Islet precursor cell (in vitro differentiated cells): ENCODE measurements at places on chromosomes 3 and 15.
A peak's percentile ranks its signal among the peaks of the same experiment; 100 is the strongest.

DNA sequence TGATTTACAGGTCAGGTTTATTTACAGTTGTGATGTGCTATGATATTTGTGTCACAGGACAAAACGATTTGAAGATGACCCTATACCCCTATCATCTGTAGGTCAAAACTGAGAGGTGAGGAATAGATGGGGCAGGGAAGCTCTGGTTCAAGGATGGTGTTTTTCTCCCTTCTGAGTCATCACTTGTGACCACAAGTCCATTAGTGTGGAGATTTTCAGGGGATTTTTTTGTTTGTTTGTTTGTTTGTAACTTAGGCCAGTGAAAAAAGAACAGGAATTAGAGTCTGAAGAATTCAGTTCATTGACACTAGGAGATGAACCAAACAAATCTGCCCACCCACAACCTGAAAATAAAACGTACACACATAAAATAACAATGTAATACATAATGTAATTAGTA is 62.7 kb upstream of the FAM98B start:
- DNase-seq = no peak

GRCh38 chr15:23497710-23498111 is 50.7 kb upstream of the GOLGA6L2 start:
- no peak for DNase-seq

DNA sequence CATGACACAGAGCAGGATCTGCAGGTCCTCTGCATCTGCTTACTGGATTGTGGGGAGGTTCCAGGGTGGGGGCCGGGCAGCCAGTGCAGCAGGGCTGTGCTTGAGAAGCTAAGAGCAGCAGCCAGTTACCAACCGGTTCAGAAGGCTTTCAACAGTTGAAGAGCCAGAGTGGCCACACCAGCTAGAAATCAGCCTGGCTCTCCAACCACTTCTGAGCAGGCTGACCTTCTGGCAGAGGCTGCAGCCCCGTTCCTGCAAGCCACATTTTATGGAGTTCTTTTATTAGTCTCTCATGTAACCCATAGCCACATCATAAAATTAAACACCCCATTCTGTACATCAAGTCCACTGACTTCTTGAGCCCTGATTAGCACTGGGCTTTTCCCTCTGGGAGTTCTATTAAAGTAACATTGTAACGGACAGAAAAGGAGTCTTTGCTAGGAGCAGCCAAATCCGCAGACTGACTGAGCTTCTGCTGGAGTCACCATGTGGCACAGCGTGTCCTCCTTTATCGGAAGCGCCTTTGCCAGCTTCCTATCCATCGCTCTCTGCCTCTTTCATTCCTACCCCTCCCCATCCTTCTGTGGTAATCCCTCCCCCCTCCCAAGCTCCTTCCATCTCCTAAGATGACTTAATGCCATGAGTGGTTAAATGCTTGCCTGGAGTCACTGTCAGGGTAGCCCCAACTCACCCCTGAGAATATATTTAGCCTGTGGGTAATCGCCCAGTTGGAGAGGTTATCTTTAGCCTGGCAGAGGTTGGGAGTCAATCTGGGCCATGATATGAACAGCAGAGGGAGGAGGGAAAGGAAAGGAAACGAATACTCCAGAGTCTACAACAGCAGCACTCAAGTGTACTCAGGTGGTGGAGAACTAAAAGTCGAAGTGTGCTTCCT is 138.5 kb upstream of the HES1 start:
- peak; percentile 68 for DNase-seq

- no peak for DNase-seq
Measured at GRCh38 chr15:38509152-38509551, 55.2 kb downstream of the FAM98B start.

- no peak for DNase-seq
Measured at GRCh38 chr3:110512961-110513360, 558.7 kb upstream of the NECTIN3 start.

DNA sequence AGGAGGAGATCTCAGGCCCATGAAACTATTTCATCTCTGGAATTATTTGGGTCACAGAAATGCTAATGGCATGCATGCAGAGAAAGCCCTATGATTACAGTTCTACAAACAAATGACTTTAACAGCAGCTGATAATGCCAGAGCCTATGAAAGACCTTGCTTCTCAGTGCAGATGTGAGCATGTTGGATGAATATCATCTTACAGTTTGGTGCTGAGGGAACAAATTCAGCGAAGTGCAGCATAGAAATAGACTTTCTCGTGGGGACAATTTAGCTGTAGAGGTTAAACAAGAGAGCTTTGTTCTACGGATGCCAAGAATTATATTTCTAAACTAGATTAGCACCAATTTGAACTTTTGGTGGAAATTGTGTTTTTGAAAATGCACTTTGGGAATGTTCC is 27.7 kb downstream of the PTX3 start:
- DNase-seq = no peak

GRCh38 chr15:59406446-59406845 is 31.5 kb upstream of the FAM81A start:
- no peak for DNase-seq

GRCh38 chr3:87498358-87499080 is 222.1 kb upstream of the POU1F1 start:
- DNase-seq = no peak

DNA sequence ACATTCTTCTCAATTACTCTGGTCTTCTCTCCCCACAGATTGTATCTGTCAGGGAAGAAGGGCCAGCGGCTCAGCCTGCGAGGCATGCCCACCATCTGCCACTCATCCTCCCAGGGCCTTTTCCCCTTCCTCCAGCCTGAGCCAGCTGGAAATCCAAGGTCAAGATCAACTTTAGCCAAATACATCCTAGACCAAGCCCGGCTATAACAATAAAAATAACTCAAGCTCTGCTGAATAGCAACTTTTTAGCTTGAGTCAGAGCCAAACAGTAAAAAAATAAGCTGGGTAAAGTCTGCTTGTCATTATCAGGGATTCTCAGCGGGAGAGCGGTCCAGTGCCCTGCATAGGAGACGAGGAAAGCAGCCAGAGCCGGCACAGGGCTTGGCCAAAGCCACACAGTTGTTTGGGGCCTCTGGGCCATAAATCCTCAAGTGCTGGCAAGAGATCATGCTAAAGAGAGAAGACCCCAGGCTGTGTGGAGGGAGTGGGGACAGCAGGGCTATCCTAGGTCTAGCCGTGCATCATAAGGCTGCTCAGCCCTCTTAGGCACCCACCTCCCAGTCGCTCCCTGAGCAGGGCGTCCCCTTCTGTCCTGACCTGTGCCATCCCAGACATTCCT is 76.2 kb upstream of the HERC1 start:
- DNase-seq = no peak

- no peak for DNase-seq
Measured at GRCh38 chr3:79885407-79885806, 117.6 kb upstream of the ROBO1 start.

GRCh38 chr3:152019508-152019907 is 146.1 kb downstream of the SUCNR1 start:
- DNase-seq = no peak

- DNase-seq = no peak
Measured at GRCh38 chr3:146513386-146514051, 30.9 kb downstream of the PLSCR1 start.

GRCh38 chr3:102536456-102536855 is 101.6 kb downstream of the ZPLD1 start:
- DNase-seq = no peak
